Muscle of leg (tissue), 16 donors: ENCODE measurements at places on chromosomes 5 and 9.

DNA sequence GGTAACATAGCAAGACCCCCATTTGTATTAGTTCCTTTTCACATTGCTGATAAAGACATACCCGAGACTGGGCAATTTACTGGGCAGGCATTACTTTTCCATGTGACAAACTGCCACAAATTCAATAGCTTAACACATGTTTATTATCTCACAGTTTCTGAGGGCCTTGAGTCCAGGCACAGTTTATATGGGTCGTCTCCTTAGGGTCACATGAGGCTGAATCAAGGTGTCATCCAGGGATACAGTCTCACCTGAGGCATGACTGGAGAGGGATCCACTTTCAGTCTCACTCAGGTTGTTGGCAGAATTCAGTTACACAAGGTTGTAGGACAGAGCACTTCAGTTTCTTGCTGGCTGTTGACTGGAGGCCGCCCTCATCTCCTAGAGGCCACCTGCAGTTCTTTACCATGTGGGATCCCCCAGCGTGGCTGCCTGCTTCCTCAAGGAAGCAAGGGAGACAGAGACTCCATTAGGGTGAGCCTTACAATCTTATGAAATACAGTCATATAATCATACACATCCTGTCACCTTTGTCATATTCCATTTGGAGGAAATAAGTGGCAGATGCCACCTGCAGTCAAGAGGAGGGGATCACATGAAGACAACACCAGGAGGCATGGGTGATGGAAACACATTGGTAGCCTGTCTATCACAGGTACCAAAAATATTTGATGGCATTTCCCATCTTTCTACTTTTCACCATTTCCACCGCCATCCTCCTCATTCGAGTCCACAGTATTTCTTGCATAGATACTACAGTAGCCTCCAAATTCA is 15.1 kb upstream of the ERAP1 start:
- no peak for DNase-seq

- DNase-seq = peak; percentile 88
Observed at GRCh38 chr5:115601701-115602590, at the start of gene TICAM2. TICAM2 (minus strand) TSS chr5:115602479; CDS start chr5:115581256, 21,223 bp downstream.

GRCh38 chr9:64773491-64773931 is 511.5 kb downstream of the FOXD4L5 start:
- peak; percentile 5 for DNase-seq

- DNase-seq = peak; percentile 66
Observed at GRCh38 chr5:153896701-153897100, 142.0 kb downstream of the FAM114A2 start.

- DNase-seq = no peak
Observed at GRCh38 chr9:112914524-112914923, 23.8 kb upstream of the SLC46A2 start.

- peak; percentile 98 for DNase-seq
Observed at GRCh38 chr9:78031893-78032729, 500 bp upstream of the GNAQ start.

DNA sequence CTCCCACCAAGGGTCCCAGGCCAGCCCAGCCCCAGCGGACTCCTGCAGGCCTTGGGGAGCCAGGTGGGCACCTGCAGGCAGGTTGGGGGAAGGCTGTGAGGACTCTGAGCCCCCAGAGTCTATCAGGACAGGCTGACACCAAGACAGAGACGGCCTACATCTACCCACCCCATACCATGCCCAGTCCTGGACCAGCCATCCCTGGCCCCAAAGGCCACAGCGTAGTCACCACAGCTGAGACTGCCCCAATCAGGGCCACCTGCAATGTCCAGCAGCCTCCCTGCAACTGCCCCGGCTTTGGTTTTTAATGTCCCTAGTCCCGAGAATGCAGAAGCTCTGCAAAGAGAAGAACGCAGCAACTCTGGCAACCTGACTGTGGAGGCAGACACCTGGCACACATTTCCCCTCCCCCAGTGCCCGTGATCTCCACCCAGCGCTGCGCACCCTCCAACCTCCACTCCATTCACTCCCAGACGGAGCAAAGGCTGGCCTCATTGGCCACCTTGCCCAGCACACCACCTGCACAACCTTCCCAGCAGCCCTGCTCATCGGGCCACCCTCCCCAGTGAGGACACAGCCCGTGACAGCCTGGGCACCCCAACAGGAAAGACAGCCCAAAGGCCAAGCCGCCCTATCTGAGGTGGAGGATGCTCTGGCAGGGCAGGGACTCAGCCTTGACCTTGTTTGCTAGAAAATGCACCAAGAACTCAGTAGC is 14.9 kb downstream of the ADAMTS2 start:
- no peak for DNase-seq

- DNase-seq = no peak
Observed at GRCh38 chr5:18243846-18244245, 609.6 kb downstream of the TAF11L14 start.

GRCh38 chr9:114231273-114231672 is 75.9 kb downstream of the COL27A1 start:
- DNase-seq = no peak

DNA sequence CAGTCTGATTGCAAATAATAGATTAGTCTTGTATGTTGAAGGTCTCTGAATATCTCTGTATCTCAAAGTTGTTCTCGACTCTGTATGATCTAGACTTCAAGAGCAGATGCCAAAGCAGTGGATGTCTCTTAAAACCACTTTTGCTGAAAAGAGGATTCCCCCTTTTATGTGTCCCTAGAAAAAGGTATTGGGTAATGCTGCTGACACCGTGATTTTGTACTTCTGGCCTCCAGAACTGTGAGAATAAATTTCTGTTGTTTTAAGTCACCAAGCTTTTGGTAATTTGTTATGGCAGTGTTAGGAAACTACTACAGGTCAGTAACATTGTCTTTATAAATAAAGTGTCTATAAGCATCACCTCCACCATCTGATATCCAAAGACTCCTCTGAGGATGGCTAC is 85.3 kb upstream of the PIK3R1 start:
- DNase-seq = no peak

GRCh38 chr5:180205916-180206315 is 3.1 kb downstream of the RASGEF1C start:
- no peak for DNase-seq

- peak; percentile 65 for DNase-seq
Observed at GRCh38 chr5:11904265-11904906, at the start of gene CTNND2. CTNND2 (minus strand) TSS chr5:11904446; CDS start chr5:11903853, 593 bp downstream.

DNA sequence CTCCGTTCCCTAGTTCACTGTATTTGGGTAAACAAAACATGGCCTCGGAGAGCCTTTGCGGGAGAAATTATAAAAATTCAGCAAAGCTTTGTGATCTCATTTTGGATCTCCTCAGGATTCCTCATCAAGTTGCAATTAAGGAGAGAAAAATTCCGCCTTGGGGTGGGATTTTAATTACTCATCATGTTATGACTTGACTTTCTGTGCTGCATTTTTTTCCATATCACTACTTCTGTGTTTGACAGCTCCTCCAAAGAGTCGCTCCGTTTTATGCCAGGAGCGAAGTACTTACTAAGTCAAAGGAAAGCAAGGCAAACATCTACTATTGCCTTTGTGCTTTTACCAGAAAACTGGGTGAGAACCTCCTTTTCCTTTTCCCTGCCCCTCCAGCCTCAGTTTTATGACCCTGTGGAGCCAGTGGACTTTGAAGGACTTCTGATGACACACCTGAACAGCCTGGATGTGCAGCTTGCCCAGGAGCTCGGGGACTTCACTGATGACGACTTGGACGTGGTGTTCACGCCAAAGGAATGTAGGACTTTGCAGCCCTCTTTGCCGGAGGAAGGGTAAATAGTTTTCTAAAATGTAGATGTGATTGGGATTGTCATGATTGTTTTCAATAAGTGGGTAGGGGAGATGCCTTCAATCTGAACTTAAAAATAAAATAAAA is 71.5 kb downstream of the DOCK8 start:
- no peak for DNase-seq

DNA sequence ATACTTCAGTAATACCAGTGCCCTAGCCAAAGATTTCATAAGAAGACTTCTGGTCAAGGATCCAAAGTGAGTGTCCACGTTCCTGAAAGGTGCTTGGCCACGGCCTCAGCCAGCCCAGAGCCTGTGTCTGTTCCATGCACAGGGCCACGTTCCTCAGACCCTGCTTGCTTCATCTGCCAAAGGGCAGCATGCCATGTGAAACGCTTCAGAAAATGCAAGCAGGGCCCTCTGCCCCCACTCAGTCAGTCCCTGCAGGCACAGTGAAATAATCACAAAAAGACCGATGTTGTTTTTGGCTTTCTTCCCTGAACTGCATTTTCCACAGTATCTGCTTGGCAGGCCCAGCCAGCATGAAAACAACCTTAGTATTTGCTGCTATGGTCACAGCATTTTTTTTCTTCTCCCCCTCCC is 85.5 kb upstream of the CTSL start:
- DNase-seq = peak; percentile 86
